ENCODE measurements at places on chromosomes 12 and 14.
A peak's percentile ranks its signal among the peaks of the same experiment; 100 is the strongest.

DNA sequence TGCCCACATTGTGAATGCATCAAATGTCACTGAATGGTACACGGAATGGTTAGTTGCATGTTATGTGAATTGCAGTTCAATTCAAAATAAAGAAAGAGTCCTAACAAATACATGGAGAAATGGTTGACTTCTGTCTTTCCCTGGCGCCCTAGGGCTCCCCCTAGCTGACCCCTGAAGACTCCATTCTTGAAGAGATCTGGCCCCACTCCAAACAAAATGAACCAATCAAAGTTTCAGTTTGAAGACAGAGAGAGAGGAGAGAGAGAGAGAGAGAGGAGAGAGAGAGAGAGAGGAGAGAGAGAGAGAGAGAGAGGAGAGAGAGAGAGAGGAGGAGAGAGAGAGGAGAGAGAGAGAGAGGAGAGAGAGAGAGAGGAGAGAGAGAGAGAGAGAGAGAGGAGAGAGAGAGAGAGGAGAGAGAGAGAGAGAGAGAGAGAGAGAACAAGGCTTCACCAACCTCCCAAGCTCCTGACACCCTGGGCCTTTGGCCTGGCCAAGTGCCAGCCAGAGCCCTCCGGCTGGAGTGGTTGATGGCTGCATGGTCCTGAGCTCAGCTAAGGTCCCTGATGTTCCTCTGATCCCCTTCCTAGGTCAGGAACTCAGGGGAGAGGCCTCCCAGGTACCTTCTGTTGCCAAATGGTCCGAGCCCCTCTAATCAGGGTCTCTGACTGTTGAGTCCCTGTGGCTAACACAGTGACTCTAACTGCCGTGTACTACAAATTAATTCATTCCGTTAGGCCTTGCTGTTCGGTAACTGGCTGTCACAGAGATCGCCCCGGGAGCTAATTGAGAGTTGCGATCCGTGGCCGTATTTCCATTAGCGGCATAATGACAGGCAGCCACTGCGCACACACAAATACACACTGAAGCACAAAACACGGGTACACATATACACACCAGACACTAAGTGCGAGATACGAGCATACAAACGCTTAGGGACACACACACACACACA, 188.8 kb downstream of the ESRRB start:
- no peak for DNase-seq

GRCh38 chr12:115440438-115440837, 756.5 kb upstream of the TBX3 start:
- no peak for DNase-seq

DNA sequence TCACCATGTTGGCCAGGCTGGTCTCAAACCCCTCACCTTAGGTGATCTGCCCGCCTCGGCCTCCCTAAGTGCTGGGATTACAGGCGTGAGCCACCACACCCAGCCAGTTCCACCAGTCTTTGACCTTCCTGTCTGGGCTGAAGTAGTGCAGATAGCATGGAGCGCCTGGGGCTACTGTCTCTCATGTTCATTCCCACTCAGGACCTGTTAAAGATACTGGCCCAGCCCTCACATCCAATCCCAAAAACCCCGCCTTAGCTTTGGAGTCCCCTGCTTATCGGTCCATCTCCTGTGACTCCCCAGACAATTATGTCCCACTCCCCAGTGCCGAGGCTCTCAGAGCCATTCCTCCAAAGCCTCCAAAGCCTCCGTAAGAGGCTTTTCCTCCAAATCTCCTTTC, 12.0 kb upstream of the CELA1 start:
- DNase-seq, result no peak

DNA sequence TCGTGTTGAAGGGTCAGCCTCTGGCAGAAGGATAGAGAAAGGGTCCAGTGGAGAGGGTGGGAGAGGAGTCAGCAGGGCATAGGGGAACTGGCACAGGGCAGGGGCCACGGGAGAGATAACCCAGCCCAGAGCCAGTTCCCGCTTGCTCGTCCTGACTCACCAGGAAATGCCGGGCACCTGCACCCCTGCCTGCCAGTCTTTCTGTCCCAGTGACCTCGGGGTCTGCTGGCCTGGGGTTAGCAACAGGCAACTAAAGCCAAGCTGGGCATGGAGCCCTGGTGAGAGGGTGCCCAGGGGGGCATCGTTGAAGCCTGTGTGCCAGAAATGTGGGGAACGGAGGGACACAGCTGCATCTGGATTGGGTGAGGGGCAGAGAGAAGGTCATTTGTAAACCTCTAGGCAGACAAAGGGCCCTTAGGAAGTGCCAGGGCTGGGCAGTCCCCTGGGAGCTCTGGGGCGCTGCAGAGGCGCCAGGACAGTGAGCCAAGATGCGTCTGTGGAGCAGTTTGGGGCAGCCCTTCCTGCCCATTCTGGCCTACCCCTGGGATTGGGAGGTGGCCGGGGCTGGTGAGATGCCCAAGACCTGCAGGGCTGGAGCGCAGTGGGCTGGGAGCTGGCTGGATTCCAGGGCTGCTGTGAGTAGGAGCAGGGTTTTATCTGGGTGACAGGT, 5.5 kb downstream of the TNFAIP2 start:
- no peak for DNase-seq

GRCh38 chr14:105473033-105473676, 1.5 kb upstream of the CRIP2 start:
- no peak for DNase-seq

DNA sequence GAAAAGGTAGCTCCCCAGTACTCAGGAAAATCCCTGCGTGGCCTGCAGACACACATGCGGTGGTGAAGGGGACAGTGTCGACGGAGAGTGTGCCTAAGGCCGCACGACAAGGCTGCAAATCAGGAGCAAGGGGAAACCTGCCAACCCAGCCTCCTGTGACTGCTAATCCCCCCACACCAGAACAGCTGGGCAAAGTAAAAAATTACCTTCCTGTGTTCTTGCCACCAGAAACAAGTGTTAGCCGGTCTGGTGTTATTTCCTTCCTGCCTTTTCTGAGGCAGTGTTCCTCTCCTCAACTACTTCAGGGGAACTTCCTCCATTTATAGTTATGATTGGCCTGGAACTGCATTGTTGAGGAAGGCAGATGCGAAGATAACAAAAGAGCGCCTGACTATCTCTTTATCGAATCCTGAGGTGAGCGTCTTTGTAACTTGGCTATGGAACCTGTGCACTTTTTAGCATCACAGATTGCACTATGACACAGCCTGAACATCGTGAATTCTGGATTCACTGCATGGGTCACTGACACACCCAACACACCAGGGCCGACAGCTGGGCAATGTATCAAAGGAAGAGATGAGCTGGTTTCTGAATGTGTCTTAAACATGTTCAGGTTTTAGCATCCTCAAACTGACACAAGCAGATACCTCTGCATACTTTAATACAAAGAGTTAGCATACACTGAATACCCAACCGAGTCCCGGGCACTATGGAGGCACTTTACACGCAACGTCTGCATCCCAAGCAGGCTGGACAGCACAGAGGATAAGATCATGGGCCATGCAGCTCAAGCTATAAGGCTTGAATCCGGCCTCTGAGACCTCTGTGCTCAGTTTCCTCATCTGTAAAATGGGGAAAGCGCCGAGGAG, 28.9 kb downstream of the SLC15A4 start:
- no peak for DNase-seq

DNA sequence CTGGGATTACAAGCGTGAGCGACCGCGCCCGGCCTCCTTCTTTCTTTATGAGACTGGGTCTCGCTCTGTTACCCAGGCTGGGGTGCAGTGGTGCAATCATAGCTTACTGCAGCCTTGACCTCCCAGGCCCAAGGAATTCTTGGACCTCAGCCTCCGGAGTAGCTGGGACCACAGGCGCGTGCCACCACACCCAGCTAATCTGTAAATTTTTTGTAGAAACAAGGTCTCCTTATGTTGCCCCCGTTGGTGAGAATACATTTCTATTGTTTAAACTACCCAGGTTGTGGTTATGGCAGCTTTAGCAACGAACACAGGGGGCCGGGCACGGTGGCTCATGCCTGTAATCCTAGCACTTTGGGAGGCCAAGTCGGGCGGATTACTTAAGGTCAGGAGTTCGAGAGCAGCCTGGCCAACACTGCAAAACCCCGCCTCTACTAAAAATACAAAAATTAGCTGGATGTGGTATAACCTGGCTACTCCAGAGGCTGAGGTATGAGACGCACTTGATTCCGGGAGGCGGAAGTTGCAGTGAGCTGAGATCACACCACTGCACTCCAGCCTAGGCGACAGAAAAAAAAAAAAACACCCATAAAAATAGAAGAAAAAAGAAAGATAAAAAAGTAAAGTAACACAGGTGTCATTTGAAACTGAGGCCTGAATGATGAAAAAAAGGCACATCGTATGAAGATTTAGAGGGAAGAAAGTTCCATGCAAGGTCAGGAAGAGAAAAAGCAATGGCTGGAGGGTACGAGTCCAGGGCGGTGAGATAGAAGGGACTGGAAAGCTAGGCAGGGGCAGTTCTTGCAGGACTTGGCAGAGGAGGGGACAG, 977 bp upstream of the TMEM120B start:
- no peak for DNase-seq

DNA sequence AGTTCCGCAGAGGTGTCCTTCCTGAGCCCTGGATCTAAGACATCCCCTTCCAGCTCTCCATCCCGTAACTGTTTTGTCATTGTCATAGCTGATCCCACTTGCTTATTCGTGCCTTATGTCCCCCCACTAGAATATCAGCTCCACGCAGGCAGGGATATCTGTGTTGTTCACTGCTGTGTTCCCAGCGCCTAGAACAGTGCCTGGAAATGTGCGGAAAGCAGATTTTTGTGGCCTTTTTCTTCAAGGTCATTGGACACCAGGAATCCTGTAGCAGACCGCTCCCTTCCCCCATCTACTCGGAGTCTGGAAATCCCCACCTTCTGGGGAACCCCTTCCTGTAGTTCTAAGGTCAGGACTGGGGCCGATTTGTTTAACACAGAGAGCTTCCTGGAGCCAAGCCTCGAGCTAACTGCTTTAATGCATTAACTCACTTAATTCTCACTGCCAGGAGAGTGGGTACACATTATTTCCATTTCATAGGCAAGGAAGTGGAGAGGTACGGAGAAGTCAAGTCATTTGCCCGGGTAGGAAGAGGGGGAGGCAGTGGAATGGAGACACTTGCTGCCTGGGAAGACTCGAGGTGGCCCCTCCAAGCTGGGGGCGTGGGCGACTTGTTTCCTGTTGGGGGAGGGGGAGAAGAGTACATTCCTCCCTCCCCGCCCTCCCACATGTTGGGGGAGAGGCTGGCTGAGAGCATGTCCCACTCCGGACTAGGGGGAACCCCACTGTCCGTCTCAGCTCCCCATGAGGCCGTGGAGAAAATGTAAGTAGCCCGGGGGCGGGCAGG, 1.2 kb upstream of the SH2B3 start:
- DNase-seq, result peak; percentile 75

GRCh38 chr12:25496098-25496587, 56.9 kb downstream of the LMNTD1 start:
- no peak for DNase-seq

GRCh38 chr14:100341301-100342031, 18.3 kb downstream of the SLC25A47 start:
- DNase-seq, result no peak

GRCh38 chr12:119528241-119528640, 65.3 kb upstream of the TMEM233 start:
- no peak for DNase-seq

DNA sequence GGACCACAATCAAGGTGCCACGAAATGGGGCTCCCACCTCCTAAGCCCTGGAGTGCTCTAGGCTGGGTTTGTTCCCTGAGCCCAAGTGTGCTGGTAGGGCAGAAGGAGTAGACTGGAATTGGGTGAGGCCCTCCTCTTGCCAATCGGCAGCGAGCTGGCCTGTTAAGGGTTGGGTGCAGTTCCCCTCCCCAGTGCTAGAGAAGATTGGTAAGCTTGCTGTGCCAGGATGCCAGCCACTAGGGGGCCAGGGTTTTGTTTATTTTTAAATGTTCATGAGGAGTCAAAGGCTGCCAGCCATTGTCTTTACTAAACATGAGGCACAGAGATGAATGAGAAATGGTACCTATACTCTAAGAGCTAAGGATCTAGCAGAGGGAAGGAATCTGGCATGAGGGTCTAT, 79.7 kb downstream of the SPTB start:
- DNase-seq, result no peak

GRCh38 chr12:131860472-131861260, 32.5 kb downstream of the MMP17 start:
- DNase-seq, result no peak

DNA sequence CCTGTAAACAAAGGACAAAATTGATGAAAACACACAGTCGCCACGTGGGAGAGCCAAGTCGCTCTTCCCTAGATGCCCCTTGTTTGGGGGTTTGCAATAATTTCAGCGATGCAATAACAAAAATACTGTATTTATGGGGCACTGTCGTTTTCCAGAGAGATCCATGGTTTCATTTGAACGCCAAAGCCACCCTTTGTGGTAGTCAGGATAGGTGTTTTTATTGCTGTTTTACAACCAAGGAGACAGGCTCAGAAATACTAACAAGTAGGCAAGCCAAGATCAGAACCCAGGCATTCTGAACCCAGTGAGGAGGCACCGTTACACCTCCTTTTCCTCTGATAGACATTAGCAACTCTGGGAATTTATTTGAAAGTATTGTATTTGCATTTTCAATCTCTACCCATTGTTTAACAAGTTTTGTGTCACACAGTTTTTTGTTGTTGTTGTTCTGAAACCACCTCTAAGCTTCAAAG, 831 bp upstream of the BTBD7 start:
- DNase-seq, result no peak

DNA sequence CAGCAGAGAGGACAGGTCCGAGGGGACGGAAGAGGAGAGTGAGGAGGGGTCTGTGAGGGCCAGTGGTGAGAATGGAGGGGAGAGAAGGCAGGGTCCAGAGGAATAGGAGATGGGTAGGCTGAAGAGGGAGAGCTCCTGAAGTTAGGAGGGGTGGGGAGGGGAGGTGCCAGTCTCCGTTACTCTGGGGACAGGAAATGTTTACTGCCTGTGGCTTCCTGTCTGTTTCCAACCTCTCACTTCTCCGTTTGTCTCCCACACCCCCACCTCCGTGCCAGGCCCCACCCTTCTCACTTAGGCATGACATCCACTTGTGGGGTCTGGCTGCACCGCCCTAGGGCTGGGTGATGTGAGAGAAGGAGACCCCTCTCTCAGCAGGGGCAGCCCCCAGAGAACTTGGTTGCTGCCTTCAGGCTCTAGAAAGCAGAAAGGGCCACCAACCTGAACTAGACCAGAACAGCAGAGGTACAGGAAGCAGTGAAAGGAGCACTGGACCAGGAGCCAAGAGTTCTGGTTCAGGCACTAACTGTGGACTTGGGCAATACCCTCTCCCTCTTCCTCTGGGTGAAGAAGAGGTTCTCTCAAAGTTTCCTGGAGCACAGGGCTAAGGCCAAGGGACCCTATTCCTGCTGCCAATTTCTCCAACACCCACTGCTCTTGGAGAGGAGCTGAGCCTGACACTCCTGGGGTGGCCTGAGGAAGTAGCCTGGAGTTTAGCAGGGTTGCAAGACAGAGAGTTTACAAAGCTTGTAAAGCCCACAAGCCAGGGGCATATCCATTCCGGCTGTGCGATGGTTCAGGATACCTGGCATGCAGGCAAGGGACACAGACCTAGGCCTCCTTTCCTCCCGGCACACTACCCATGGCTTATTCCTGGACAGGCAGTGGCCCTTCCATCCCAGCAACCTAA, 5.5 kb downstream of the ITGA5 start:
- peak; percentile 50 for DNase-seq
